Left cardiac atrium (tissue), 4 donors: ENCODE measurements at places on chromosomes 2 and 18.

GRCh38 chr2:44291281-44292248 lies 16.3 kb downstream of the SLC3A1 start:
- DNase-seq: no peak

DNA sequence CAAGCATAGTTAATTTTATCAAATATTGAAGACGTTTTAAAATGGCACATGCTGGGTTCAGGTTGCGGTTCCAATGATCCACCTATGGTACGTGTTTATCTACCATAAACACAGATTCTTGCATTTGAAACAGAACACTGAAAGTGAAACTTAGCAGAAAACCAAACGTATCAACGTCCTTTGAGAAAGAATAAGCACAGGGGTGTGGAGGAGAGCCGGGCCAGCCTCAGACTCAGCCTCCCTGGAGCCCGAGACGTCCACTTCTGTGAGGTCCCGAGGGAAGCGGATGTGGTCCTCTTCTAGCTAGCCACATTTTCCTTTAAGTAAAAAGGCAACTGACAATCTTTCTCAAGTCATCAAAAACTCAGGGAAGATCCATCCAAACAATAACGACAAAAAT lies 195.9 kb downstream of the RTP5 start:
- no peak for DNase-seq

GRCh38 chr2:39121523-39122063 lies 742 bp upstream of the SOS1 start:
- no peak for DNase-seq

GRCh38 chr18:8601277-8602032 lies 7.8 kb upstream of the RAB12 start:
- DNase-seq: no peak

DNA sequence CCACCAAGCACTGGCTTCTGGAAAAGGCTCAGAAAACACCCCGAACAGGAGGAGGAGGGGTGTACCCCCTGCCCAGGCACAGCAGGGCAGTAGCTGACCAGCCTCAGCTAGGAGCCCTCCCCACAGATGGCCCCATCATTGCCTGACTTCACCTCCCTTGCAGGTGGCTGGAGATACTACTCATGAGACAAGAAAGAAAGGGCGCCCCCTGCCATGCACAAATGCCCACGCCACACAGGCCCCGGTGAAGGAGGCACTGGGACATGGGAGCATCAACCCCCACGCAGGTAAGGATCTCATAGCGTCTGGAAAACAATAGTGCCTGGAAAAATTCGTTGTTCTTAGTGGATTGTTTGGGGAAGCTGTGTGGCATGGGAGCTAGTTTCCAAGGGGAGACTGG lies 240.6 kb downstream of the TFCP2L1 start:
- no peak for DNase-seq

DNA sequence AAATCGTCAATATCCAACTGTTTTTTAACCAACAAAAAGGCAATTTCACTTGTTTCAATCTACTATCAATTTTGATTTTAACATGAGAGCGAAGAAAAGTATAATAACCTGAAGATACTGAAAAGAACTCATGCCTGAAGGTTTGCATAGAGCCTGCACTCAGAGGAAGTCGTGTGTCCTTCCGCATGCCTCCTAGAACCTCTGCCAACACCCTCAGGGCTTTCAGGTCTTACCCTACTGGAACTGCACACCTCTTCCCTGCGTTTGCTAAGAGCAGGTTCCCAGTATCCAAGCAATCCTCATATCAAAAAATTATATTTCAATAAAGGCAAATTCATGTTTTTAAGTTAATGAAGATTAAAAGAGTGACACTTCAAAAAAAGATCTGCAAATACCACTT lies 74.7 kb downstream of the PIAS2 start:
- DNase-seq: no peak

- no peak for DNase-seq
Observed at GRCh38 chr2:222609381-222609780, 46.5 kb downstream of the FARSB start.

GRCh38 chr2:188207554-188207953 lies 84.1 kb upstream of the GULP1 start:
- no peak for DNase-seq

- no peak for DNase-seq
Observed at GRCh38 chr18:38576349-38576748, 1010.8 kb upstream of the CELF4 start.

DNA sequence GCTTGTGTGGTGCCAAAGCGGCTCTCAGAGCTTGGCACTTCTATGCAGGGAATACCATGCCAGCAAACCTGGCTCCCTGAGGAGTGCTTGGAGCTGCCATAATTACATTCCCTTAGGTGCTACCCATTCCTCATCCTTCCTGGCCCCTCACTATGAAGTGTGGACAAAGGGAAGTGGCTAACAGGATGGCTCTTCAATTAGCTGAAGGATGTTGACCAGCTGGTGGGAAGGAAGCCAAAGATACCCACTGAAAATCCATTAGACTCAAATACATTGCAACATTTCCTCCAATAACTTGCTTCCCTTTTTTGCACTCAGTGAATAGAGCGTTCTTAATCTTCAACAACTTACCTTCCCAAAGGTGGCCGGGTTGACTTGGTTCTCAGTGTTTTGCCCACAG lies 8.5 kb downstream of the RFX8 start:
- no peak for DNase-seq

GRCh38 chr2:165970663-165971062 lies 17.1 kb upstream of the TTC21B start:
- DNase-seq: no peak

- DNase-seq: no peak
Observed at GRCh38 chr2:140905083-140905781, 1225.6 kb downstream of the LRP1B start.

- DNase-seq: no peak
Observed at GRCh38 chr2:70513738-70514137, 39.9 kb downstream of the TGFA start.

- no peak for DNase-seq
Observed at GRCh38 chr2:23772684-23773083, 154.2 kb downstream of the ATAD2B start.

GRCh38 chr2:49379406-49379805 lies 225.1 kb upstream of the FSHR start:
- no peak for DNase-seq

DNA sequence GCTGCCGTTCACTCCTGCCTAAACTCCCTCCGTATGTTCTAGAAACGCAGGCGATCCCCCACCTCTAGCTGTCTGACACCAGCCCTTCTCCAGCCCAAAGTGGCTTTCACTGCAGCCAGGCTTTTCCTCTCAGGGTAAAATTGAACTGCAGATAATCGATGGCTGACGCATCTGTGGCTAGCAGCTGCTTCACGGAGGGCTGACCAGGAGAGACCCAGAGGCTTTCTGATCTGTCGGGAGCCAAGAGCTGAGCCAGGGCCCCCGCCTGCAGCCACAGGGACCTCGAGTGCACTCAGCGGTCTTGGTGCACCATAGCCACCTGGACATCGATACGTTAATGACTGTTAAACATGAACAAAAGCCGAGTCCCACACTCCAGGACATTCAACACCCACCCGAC lies 107.5 kb downstream of the MBP start:
- DNase-seq: no peak

DNA sequence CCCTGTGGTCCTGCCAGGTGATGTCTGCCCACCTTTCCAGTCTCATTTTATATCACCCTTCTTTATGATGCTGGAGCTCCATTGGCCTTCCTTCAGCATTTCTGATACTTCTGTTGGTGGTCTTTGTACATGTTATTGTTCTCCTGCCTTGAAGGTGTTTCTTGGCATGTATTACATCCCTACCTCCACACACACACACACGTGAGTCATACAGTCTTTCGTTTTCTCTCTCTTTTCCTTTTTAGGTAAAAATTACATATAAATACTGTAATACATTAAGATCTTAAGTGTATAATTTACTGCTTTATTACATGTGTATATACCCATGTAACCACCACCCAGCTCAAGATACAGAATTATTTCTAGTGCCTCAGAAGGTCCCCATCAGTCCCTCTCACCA lies 10.2 kb upstream of the ADGRF3 start:
- no peak for DNase-seq
